ENCODE measurements at places on chromosomes 1 and 21.

GRCh38 chr21:30590297-30590696, at the start of gene KRTAP22-2:
KRTAP22-2 (minus strand) TSS chr21:30590397.
- no peak for DNase-seq

GRCh38 chr1:241442686-241443085, 76.9 kb downstream of the FH start:
- no peak for DNase-seq

- DNase-seq: no peak
Measured at GRCh38 chr1:119729044-119729443, 17.3 kb downstream of the PHGDH start.

GRCh38 chr1:228101614-228101993, 1.5 kb downstream of the C1orf35 start:
- no peak for DNase-seq

- DNase-seq: no peak
Measured at GRCh38 chr1:238951809-238952208, 434.6 kb upstream of the CHRM3 start.

- DNase-seq: no peak
Measured at GRCh38 chr1:27689423-27690173, 17.6 kb upstream of the IFI6 start.

DNA sequence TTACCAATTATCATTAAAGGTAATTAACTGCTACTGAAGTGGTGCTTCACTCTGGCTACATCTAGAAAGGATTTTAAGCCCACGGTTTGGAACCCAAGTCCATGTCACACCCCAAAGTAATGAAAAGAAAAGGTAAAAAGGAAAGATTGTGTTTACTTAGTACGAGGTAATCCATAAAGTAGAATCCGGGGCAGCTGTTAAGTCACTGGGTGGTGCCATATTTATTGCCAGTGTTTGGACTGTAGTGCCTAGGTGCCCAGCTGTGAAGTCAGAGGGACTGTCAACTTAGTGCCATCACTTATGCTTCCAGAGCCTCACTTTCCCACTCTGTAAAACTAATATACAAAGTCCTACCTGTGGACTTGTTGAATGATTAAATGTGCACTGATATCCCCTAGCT, 52.2 kb upstream of the GRHL3 start:
- no peak for DNase-seq

DNA sequence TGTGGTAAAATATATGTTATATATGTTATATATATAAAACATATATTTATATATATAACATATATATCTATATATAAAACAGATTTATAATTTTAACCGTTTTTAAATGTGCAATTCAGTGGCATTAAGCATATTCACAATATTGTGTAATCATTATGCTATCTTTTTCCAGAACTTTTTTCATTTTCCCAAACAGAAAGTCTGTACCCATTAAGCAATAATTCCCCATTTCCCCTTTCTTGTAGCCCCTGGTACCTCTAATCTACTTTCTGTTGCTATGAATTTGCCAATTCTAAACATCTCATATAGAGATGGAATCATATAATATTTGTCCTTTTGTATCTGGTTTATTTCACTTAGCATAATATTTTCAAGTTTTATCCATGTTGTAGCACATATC, 10.7 kb upstream of the ARHGEF11 start:
- no peak for DNase-seq

- DNase-seq: no peak
Measured at GRCh38 chr21:34072145-34073031, 990 bp upstream of the MRPS6 start.

- no peak for DNase-seq
Measured at GRCh38 chr1:192936313-192937018, 122.7 kb downstream of the UCHL5 start.

DNA sequence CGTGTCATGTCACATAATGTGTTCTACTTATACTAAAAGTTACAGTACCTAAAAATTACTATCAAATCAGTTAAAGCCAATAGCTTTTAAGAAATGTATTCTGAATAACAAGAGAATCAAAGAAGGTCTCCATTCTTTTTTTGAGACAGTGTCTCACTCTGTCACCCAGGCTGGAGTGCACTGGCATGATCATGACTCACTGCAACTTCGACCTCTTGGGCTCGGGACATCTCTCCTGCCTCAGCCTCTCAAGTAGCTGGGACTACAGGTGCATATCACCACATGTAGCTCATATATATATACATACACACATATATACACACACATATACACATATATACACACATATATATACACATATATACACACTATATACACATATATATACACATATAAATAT, 20.1 kb downstream of the COP1 start:
- no peak for DNase-seq

DNA sequence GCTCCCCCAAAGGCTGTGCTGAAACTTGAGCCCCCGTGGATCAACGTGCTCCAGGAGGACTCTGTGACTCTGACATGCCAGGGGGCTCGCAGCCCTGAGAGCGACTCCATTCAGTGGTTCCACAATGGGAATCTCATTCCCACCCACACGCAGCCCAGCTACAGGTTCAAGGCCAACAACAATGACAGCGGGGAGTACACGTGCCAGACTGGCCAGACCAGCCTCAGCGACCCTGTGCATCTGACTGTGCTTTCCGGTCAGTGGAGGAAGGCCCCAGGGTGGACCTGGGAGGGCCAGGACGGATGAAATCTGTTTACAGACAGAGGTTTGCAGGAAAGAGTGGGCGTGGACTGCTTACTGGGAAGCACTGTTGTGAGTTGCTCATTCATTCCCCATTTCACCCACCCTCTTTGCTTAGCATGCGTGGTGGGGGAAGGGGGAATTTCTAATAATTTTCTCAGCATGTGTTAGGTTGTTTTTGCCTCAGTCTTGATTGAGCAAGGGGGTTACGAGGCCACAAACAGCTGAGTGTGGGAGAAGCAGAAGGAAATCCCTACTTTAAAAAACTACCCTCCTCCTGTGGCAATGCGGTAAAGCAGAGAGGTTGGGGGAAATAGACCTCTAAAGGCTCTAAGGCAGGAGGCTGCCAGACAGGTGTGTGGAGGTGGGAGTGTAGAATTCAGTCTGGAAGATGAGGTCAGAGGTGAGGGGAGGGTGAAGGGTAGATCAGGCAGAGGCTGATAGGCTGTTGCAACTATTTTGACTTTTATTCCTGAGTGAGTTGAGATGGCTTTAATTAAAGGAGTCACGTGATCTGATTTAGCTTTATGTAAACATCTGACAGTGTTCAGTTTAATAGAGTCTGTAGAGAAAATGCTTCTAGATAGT, 1.3 kb downstream of the FCGR2A start:
- DNase-seq: no peak

DNA sequence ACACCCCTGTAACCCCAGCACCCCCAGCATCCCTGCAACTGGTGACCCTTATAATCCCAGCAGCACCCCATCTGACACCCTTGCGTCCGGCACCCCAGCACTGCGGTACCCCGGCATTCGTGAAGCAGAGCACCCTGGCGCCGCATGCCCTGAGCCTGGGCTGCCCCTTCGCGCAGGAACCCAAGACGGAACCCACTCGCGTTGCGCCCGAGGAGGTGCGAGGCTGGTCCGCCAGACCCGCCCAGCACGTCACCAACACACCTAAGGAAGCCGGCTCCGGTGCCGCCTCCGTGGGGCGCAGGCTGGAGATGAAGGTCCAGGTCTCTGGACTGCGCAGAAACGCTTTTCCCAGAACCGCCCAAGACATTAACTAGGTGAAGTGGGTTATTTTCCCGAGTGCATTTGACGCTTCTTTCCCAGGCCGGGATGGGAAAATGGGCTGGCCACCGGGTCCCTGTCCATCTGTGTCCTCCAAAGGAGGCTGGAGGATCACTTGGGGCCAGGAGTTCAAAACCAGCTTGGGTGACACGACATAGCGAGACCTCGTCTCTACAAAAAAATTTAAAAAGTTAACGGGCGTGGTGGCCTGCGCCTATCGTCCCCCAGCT, 15.9 kb upstream of the RNF187 start:
- no peak for DNase-seq

GRCh38 chr1:181369416-181369815, 113.9 kb upstream of the CACNA1E start:
- DNase-seq: no peak

GRCh38 chr1:186165303-186165702, 209.8 kb downstream of the TPR start:
- no peak for DNase-seq

- no peak for DNase-seq
Measured at GRCh38 chr1:216456682-216457081, 33.4 kb upstream of the USH2A start.

GRCh38 chr1:153647346-153647714, 11.2 kb upstream of the SNAPIN start:
- no peak for DNase-seq

- DNase-seq: no peak
Measured at GRCh38 chr1:243396876-243397275, 141.0 kb downstream of the SDCCAG8 start.

DNA sequence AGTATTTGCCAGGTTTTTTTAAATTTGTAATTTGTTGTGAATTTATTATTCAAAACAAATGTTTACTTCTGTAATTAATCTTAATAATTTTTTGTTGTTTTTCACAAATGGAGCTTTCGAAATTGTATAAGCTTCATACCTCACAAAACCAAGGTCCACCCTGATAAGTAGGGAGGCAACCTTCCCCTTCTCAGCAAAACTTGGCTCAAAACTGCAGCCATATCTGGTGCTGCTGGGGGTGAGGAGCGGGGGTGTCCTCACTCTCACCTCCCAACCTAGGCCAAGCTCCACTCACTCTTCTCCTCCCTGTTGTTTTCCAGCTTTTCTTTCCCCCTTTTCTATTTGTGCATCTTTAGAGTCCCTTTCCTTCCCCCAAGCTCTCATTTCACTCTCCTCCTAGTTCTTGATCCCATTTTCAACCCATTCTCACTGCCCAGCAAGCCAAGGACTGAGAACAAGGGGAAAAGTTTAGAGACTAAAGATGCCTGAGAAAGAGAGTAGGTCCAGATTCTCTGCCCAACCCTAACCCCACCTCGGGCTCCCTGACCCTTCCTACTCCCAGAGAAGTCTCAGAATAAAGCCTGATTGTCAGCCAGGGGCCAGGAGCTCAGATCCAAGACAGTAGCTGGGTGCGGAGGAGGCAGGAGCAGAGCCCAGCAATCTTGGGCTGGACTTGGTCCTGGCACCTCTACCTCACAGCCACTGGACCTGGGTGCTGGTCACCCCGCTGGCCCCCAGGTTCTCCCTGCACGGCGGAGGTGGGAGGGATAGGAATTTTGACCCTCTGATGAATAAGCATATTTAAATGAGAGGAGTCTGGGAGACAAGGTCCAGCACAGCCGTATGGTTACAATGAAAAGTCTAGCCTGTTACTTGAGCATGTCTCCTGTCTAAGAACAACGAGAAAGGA, 8.3 kb upstream of the CFAP45 start:
- DNase-seq: no peak

DNA sequence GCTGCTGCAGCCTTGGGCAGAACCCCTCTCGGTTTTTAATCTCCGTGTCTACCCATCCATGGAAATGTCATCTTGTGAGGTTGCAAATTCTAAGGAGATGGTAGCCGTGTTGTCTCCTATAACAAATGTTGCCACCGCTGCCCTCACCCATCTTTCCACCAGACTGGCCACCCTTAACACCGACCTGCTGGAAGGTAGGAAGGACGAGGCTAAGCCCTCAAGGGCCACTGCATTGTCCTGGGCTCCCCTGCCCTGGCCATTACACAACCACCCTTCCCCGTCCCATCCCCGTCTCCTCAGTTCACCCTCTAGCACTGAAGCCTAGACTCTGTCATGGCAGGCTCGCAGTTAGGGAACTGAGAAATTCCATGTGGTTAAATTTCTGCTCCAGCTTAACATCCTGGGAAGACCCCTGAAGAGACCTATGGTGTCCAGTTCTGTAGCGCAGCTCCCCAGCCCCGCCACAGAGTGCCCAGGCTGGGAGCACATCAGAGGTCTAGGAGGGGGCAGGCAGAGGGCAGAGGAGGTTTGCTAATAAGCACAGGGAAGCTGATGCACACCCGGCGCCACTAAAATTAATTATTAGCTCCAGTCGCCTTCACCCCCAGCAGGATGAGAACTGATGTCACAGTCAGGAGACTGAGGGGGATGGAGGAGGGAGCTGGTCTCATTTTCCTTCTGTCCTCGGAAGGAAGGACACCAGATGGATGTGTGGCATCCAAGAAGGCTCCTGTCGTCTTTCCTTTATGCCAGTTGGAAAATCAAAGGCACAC, 38.3 kb downstream of the STUM start:
- no peak for DNase-seq

GRCh38 chr1:33454646-33455282, 17.7 kb upstream of the ZSCAN20 start:
- DNase-seq: no peak

DNA sequence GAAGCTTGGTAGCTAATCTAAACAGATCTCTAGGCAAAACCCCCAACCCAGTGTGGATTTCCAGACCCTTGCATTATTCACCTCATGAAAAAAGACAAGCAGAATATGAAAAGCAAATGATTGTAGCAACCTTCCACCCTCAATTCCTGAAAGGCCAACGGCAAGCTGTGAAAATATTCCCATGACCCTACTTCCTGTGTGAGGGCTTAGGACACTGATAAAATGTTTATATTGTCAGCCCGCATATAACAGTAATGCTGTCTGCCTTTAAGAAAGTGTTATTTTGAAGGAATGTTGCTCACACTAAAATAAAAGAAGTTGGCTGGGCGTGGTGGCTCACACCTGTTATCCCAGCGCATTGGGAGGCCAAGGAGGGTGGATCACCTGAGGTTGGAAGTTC, 233.5 kb upstream of the NRIP1 start:
- DNase-seq: no peak

- no peak for DNase-seq
Measured at GRCh38 chr1:218666263-218666662, 321.1 kb downstream of the TGFB2 start.

- DNase-seq: no peak
Measured at GRCh38 chr1:109131059-109131458, 17.1 kb downstream of the ELAPOR1 start.

GRCh38 chr1:115296981-115297380, 41.1 kb downstream of the NGF start:
- DNase-seq: no peak

- no peak for DNase-seq
Measured at GRCh38 chr1:205588636-205589035, 43.2 kb downstream of the ELK4 start.

- no peak for DNase-seq
Measured at GRCh38 chr21:38486221-38486620, 12.1 kb downstream of the ERG start.

DNA sequence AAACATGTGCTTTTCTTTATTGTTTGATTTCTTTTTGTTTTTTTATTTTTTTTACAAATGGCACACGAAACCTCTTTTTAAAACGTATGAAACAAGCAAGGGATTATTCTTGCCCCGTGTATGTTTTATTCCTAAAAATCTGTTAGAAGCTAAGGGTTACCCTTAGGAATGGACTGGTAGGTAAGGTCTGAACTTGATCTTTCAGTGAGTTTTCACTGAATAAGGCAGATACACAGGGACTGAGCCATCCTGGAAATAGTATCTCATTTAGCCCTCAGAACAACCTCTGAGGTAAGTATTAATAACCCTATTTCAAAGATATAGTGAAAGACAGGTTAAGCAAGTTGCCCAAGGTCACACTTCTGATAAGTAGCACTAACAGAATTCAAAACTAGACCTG, 6.0 kb downstream of the CD53 start:
- DNase-seq: no peak

GRCh38 chr1:244614113-244614836, 38.7 kb upstream of the DESI2 start:
- DNase-seq: no peak
